Fibroblast of lung (primary cell): ENCODE measurements at places on chromosomes 5 and 9. TPM values are rescaled to one million over a fixed set of nuclear protein-coding genes. Genes with fewer than 3 reads are reported as not detected.

DNA sequence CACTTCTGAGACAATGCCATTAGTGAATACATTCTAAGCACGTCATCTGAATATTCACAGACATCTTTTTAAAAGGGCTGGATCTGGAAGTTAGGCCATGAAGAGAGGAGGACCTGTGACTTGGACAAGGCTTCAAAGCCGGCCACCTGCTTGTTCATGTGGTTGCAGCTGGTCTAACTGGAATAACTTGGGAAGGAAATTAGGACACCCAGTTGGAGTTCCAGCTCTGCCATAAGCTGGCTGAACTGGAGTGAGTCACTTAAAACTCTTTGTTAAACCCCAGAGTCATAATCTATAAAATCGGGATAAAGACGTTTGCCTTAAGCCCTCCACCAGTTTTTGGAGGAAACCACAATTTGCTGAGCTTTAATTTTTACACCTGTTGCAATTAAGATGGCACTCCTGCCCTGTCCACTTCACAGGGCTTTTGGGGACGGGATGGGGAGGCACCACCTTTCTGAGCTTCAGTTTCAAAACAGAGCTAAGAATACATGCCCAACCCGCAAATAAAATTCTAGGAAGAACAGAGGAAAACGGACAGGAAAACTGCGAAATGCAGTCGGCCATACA, 536 bp upstream of the STX17 start:
- no peaks in the 10 kb centered on the region for H3K27me3 ChIP-seq
- no peaks in the 10 kb centered on the region for H3K36me3 ChIP-seq
- peak overlapping the region; percentile 77 for H3K4me3 ChIP-seq
- H3K4me1 ChIP-seq = no peaks in the 10 kb centered on the region

DNA sequence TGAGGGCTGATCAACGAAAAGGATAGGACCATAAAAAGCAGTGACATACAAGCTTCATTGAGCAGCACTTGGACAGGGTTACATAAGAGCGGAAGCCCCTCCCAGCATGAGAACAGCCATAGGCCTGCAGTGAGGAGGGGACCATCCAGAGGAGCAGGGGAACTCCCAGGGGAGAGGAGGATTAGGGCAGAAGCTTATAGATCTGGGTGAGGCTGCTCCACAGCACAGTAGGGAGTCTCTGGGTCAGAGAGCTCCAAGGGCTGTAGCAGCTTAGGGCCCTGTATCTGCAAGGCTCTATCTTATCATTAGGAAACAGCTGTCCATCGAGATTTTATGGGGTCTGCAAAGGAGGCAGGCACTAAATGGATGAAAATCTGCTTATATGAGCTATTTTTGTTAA, 186.6 kb downstream of the DOCK8 start:
- H3K36me3 ChIP-seq = no peaks in the 10 kb centered on the region
- no peak overlapping the region for H3K4me3 ChIP-seq
- H3K27me3 ChIP-seq = no peaks in the 10 kb centered on the region
- H3K27ac ChIP-seq = no peak overlapping the region
- no peak for DNase-seq
- H3K4me1 ChIP-seq = no peaks in the 10 kb centered on the region

DNA sequence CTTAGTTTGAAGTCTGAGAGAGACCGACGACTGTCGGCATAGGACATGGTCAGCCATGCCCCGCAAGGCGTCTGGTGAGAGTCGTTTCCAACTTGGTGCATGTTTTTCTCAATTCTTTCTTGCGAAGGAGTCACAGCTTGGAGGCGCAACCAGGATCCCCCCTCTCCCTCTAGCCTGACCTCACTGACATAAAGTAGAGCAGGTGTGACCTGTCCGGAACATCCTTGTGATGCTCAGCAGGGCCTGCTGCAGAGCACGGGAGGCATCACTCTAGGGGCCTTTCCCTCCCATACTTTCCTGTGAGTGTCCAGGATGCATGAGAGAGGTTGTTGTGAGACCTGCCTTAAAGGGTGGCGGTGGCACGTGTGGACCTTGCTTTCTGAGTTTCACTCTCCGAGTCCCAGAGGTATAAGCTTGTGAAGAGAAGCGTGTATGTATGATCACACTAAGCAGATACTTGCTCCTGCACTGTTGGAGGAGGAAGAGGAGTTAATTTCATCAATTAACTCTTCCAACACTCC, 5.0 kb downstream of the TENT4A start:
- H3K4me1 ChIP-seq = peaks cover 21% of the 10 kb centered on the region
- no peak overlapping the region for H3K4me3 ChIP-seq
- DNase-seq = no peak

DNA sequence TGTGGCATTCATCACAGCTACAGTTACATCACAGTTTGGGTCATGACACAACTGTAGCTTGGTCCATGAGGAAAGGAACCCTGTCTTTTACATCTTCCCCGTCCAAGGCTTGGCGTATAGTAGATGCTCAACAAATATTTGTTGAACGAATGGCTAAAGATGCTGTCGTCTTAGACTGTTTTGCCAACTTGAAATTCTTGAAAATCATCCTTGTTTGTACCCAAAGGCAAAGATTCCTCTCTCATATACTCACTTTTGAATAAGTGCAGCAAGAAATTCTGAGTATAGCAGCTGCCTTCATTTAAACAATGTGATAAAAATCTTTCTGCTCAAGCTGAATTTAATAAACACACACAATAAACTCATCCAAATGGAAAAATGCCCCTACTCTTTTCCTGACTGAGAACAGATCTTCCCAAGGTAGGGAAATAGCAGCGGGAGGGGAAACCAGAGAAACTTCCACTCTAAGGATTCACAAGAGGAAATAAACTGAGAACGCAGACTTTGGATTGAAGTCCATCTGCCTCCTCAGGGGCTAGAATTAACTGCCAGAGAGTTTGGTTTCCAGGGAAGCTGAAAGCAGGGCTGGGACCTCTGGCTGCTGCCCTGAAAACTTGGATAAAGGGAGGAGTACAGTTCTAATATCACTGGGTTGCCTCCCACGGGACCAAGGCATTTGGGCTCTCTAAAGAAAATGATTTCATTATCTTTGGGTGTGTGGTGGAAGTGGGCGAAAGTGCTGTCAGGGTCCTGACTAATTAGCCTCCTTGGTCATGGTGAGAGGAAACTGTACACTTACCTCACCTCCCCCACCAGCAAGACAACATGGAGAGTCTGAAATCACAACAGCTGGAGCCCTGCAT, 99.1 kb downstream of the DPYSL3 start:
- no peak for DNase-seq
- H3K27me3 ChIP-seq = no peaks in the 10 kb centered on the region
- peaks cover 5% of the 10 kb centered on the region for H3K36me3 ChIP-seq

DNA sequence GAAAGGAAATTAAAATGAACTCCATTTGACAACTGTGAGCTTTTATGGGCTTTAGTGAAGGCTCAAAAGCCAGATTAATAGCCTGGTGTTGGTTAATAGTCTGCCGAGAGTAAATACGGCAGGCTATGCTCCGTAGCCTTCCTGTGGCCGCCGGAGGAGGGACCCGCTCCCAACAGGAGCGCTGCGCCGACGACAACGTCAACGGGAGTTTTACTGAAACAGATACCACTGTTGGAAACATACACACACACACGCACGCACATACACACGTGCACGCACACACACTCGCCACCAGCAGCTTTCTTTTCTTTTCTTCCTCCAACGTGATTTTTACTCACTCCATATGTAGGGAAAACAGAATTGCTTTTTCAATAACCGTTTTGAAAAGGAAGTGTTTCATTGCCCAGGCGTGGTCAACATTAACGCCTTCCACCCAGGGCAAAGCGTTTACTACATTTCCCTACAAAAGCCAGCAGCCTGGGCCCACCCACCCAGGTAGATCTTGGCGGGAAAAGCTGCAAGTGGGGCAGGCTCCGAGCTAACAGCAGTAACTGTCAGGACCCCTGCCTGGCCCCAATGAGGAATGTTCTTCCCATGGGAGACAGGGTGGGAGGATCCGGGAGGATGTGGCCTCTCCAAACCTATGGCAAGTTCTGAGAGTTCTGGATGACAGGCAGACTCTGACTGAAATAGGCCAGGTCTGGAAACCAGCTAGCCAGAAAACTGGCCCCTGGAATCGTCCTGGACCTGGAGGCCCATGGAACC, 72.3 kb downstream of the PAX5 start:
- H3K27me3 ChIP-seq = peaks cover 18% of the 10 kb centered on the region
- H3K27ac ChIP-seq = no peak overlapping the region
- no peak overlapping the region for H3K4me3 ChIP-seq
- DNase-seq = peak; percentile 2
- H3K36me3 ChIP-seq = no peaks in the 10 kb centered on the region
- no peaks in the 10 kb centered on the region for H3K4me1 ChIP-seq

The CAMK2A gene
- total RNA-seq = 0.77 and 2.1 TPM in 2 replicates

The GABRP gene
- total RNA-seq = not detected in 2 replicates

The CD72 gene
- total RNA-seq = 1.0 and 2.8 TPM in 2 replicates

- no peaks in the 10 kb centered on the region for H3K4me1 ChIP-seq
- H3K27me3 ChIP-seq = no peaks in the 10 kb centered on the region
- no peak overlapping the region for H3K27ac ChIP-seq
- no peak overlapping the region for H3K4me3 ChIP-seq
- no peaks in the 10 kb centered on the region for H3K36me3 ChIP-seq
Observed at GRCh38 chr9:107584944-107585343, 95.4 kb upstream of the KLF4 start.

DNA sequence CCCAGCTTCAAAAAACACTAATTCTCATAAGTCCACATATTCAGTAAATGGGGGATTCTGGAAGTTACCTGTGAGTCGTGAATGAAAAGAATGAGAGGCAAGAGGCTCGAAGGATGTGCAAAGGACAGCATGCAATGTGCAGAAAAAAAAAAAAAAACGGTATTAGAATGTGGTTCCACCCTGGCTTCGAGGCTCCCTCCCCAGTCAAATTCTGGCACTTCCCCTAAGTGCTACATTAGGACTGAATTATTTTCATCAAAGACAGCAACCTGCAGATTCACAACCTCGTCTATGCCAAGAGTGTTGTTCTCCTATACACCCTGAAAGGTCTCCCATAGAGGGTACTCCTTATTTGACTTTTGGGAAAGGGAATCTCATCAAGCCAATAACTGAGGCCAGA, 16.5 kb downstream of the CAPSL start:
- no peak overlapping the region for H3K27ac ChIP-seq
- peaks cover 12% of the 10 kb centered on the region for H3K4me1 ChIP-seq
- no peak for DNase-seq
- H3K36me3 ChIP-seq = no peaks in the 10 kb centered on the region
